ENCODE measurements at places on chromosomes 2 and 18. TPM values are rescaled to one million over a fixed set of nuclear protein-coding genes. Genes with fewer than 3 reads are reported as not detected.

ASTL gene
- not detected for total RNA-seq

DNA sequence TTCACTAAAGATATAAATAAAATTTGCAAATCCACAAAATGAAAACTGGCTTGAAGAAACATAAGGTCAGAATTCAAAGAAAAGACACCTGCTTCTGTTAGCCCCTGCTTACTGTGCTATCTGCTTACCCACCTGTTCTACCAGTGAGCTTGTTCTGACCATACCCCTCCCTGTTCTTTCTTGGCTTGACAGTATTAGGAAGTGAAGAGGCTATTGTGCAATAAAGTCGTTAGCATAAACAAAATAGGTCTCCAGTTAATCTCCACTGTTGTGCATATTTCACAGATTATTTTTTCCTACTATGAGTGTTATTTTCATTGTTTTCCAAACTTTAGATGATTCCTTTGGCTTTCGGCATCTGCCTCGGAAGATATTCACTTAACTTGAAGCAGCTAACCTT is 322.1 kb downstream of the CCDC85A start:
- DNase-seq, result no peak

FAM237A gene
- not detected for total RNA-seq

STK16 gene
- 22.0 TPM for total RNA-seq

KYNU gene
- 0.44 TPM for total RNA-seq

MFSD6 gene
- total RNA-seq, result 5.7 TPM

CNDP2 gene
- total RNA-seq, result 89.4 TPM

DSC1 gene
- not detected for total RNA-seq

Measured in A673 (cell line).